ENCODE measurements at places on chromosomes 7 and 10.
A peak's percentile ranks its signal among the peaks of the same experiment; 100 is the strongest.

DNA sequence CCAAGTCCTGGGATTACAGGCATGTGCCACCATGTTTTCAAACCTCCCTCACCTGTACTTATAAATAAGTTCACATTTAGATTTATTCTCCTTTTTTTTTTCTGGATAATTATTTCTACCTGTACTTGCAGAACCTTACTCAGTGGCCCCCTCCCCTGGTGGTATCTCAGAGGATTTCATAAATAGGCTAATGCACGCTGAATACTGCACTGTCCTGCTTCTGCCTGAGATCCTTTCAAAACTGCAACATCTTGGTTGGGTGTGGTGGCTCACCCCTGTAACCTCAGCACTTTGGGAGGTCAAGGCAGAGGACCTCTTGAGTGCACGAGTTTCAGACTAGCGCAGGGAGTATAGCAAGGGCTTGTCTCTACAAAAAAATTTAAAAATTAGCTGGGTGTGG lies 4.6 kb upstream of the BLVRA start:
- DNase-seq = no peak

GRCh38 chr7:26090927-26091519 lies 61.0 kb upstream of the NFE2L3 start:
- peak; percentile 69 for DNase-seq

GRCh38 chr7:24715661-24716479 lies 41.4 kb downstream of the GSDME start:
- peak; percentile 57 for DNase-seq

- no peak for DNase-seq
Measured at GRCh38 chr7:154794147-154794780, 208.7 kb downstream of the PAXIP1 start.

GRCh38 chr7:68162712-68163111 lies 1166.1 kb downstream of the TYW1 start:
- DNase-seq = no peak

GRCh38 chr10:90614631-90615030 lies 243.2 kb downstream of the HTR7 start:
- no peak for DNase-seq

DNA sequence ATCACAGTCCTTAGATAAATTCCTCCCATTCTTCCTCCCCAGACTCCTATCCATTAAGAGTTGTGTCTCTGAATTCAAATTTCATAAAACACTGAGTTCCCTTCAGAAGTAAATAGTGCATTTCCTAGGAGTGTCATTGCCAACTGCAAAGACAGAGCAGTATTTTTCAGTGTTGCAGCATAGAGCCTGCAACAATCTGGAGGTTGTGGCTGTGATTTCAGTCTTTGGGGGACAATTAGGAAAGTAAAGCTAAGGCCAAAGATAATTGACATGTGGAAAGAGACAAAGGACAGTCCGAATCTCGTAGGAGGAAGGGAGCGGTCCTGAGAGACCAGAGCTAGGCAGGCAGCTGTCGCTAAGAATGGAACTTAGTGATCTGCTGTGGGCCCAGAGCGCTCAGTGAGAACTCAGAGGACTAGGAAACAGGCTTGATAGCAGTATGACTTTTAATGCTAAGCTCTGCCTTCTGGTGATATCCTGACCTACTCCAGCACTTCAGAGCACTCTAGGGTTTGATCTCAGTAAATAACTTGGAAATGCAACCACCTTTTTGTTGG lies 46.2 kb downstream of the PRPF18 start:
- DNase-seq = no peak

DNA sequence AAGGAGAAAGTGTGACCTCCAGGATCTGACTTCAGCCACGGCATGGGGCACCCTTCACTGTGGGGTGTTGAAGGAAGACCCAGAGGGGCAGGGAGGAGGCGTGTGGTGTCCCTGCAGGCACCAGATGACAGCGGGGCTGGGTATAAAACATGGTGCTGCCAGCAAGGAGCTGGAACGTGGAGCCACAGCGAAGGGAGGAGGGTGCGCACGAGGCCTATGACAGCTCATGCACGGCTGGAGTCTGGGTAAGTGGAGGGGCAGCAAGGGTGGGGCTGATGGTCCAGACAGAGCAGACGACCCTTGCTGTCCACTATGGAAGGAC lies 27.8 kb upstream of the FOXL3 start:
- DNase-seq = no peak

- peak; percentile 80 for DNase-seq
Measured at GRCh38 chr10:62433181-62433692, 59.1 kb downstream of the ZNF365 start.

- no peak for DNase-seq
Measured at GRCh38 chr7:138431517-138431916, 28.5 kb upstream of the TRIM24 start.

DNA sequence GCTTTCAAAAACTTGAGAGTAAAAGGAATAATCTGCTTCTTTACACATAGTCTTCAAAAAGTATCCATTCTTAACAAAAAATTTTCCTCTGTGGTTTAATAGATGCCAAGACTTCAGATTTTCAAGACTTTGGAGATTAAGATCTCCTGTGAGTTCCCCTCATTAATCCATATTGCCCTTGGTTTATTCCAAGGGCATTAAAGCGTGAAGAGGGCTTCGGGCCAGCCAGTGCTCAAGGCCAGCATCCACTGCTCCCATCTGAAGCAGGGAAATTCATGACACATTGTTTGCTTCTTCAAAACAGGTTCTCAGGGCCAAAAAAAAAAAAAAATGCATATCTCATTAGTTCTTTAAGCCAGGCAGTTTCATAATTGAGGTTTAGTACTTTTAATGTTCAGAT lies 137.3 kb upstream of the RHOBTB1 start:
- no peak for DNase-seq

DNA sequence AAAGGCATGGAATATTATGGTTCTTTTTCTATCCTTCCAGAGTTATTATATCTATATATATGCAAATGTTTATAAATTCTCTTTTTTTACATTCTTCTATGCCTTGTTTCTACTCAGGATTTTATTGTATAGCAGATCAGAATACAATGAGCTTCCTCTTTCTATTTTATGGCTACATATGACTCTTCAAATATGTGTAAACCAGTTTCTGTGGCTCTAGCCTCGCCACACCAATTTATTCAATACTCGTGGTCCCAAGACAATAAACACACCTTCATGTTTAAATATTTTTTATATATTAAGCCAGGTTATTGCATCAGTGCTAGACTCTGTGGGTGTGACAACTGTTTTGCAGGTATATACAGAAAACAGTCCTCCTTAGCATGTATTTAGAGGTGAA lies 237.5 kb upstream of the MKLN1 start:
- DNase-seq = no peak

DNA sequence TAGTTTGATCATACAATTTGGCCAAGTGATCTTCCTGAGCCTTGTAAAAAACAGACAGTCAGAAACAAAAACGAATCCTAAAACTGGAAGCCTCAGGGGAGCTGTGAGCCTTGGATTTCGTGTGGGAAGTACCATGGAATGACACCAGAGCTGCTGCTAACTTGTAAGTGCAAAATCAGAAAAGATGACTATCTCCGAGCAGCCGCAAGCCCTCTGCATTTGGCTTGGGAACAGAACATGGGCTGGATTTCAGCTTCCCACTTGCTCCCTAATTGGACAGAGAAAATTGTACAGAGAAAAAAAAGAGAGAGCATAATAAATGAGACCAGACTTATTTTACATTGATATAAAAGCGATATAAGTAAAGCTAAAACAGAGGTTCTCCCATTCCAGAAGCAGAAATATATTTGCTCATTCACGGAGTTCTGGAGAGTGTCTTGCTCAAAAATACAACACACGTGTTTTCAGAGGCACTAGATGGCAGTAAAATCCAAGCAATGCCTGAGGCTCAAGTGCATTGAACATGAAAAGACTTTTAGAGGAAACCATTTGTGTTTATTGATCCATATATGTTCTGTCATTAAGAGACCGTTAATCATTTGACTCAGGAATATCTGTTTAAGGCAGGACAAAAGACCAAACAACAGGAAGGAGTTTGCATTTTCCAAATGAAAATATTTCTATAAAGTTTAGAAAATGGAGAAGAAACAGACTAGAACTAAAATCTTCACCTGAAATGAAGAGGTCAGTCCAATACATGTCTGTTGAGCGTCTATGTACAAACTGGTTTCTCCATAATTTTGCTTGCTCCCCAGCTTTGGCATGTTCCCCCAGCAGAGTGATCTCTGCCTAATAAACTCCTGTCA lies 78.3 kb upstream of the SLC26A5 start:
- peak; percentile 64 for DNase-seq

- no peak for DNase-seq
Measured at GRCh38 chr10:112308125-112308502, 24.9 kb downstream of the TECTB start.

GRCh38 chr7:36708767-36709166 lies 15.5 kb downstream of the AOAH start:
- no peak for DNase-seq

GRCh38 chr7:17622451-17622850 lies 317.8 kb downstream of the SNX13 start:
- no peak for DNase-seq

GRCh38 chr10:22621726-22622125 lies 92.7 kb downstream of the PIP4K2A start:
- DNase-seq = no peak

Data from RKO (cell line).